Stimulated activated CD4-positive, alpha-beta T cell treated with anti-CD3 and anti-CD28 coated beads, Interleukin-1b, Interleukin-23, amount 100 ng/mL, for 1 hour (primary cell): ENCODE measurements at places on chromosomes 4 and X.

DNA sequence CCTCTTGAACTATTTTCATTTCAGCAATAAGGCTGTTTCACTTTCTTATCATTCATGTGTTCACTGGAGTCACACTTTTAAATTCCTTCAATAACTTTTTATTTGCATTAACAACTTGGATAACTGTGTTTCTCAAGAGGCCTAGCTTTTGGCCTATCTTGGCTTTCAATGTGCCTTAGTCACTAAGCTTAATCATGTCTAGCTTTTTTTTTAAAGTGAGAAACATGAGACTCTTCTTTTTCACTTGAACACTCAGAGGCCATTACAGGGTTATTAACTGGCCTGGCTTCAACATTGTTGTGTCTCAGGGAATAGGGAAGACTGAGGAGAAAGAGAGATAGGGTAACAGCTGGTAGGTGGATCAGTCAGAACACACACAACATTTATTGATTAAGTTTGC, 64.0 kb upstream of the VCX2 start:
- no peak for DNase-seq

- no peak for DNase-seq
Measured at GRCh38 chrX:153966841-153967535, 4.6 kb downstream of the HCFC1 start.

- no peak for DNase-seq
Measured at GRCh38 chrX:153738056-153738605, 13.5 kb downstream of the ABCD1 start.

DNA sequence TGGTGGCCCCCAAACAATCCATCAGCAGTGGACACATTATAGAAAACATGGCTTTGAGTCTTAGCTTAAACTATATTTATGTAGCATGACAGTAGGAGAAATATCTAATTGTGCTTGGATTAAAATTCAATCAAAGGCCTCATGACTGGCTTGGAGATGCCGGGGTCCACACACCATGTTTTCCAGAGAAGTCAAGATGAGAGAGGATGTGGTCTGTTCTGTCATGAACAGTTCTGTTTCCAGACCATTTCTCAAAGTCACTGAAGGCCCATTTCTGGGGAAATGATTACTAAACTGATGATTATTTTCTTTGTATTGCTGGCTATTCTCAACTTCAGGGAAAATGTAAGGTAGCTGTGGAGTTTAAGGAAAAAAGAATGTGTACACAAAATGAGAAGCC, 76.3 kb downstream of the C4orf51 start:
- no peak for DNase-seq

DNA sequence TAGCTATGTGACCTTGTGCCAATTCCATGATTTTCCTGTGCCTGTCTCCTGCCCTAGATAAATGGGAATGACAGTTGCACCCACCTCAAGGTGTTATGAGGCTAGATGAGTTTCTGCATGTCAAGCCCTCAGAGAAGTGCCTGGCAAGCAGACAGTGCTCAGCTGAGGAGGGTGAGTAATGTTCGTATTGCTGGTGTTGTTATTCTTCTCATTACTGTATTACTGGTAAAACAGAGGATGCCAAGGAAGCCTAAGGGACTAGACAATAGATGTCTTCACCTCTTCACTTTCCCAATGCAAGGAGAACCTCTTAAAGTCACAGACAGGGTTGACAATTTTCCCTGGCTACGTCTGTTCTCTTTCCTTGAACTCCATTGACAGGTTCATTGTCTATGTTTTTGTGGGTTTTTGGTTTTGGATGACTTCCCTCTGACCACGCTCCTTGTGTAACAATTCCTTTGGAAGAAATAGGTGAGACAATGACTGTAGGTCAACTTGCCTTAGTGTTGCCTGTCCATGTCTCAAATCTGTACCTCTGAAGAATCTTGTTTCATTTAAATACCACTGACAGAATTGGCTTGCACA, 19.2 kb downstream of the ETDC start:
- no peak for DNase-seq

GRCh38 chr4:33577791-33578190, 2666.5 kb downstream of the ARAP2 start:
- DNase-seq, result no peak

GRCh38 chr4:79623021-79623870, 215.2 kb upstream of the GK2 start:
- DNase-seq, result no peak

DNA sequence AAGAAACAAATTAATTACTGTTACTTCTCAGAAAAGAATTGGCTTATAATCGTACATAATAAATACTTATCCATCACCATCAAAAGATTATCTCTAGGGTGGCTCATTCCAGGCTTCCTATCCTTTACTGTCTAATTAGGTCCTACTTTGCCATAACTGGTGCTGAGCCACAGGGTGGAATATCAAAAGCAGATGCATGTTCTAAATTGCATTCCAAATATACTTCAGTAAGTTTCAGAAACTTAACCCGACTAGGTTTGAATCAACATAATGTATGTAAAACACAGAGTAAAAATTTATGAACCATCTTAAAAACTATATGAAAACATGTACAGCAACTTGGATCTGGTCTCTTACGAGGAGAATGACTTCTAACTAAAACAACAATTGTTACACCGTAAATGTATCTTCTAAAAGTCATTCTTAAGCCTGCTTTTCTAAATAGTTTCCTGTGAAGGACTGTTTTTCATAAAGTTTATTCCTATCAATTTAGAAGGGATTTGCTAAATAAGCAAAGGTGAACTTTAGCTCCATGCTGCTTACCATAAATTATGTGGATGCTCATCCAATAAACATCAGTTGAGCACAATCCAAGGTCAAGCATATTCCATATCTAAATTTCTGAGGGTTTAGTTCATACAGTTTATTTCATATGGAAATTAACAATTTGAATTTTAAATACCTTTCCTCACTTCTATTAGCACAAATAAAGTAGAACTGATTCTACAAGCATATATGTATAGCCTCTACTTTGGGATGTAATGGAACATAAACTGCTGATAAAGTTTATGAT, 13.4 kb downstream of the ZAR1 start:
- DNase-seq, result no peak

DNA sequence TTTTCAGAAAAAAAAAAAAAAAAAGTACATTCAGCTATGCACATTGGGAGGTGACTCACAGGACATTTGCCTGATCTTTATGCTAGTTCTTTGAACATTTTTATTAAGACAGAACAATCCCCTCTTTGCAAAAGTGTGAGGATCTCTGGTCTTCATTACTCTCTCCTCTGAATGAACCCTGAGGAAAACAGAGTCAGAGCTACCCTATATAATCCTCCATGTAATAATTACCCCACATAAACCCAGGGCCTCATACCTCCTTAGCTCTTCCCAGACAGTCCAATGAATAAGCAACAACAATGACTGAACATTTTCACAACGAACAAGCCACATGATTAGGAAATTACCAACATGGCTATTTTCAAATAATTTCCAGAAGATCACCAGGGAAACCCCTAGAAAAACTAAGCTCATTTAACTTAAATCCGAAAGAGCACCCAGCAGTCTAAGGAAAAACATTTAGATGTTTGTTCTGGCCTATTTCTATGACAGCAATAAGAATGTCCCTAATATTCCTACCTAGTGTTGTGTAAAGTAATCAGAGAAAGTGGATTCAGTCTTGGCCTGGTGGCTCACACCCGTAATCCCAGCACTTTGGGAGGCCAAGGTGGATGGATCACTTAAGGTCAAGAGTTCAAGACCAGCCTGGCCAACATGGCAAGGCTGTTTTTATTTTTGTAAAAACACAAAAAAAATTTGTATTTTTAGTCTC, 37.8 kb downstream of the TBC1D9 start:
- no peak for DNase-seq

DNA sequence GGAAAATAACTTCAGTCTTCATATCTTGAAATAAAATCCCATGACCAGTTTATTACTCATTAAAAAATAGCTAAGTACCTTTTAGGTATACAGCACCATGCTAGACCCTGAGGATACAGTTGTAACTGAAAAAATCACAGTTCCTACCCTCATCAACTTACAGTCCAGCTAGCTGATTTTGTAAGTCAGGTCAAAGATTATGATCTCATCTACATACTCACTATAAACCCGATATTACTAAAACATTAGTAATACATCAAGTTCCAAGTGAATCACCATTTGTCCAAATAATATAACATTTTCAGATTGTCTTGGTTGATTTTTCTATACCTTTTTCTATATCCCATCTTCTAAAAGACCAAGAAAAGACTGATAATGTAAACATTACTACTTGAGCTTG, 333.9 kb downstream of the INPP4B start:
- no peak for DNase-seq

- DNase-seq, result no peak
Measured at GRCh38 chrX:128518508-128518907, 466.3 kb upstream of the ACTRT1 start.

GRCh38 chr4:6349896-6350603, 80.4 kb downstream of the WFS1 start:
- no peak for DNase-seq

- no peak for DNase-seq
Measured at GRCh38 chr4:35342833-35343232, 901.5 kb downstream of the ARAP2 start.
